ENCODE measurements at places on chromosomes 13 and 19.

DNA sequence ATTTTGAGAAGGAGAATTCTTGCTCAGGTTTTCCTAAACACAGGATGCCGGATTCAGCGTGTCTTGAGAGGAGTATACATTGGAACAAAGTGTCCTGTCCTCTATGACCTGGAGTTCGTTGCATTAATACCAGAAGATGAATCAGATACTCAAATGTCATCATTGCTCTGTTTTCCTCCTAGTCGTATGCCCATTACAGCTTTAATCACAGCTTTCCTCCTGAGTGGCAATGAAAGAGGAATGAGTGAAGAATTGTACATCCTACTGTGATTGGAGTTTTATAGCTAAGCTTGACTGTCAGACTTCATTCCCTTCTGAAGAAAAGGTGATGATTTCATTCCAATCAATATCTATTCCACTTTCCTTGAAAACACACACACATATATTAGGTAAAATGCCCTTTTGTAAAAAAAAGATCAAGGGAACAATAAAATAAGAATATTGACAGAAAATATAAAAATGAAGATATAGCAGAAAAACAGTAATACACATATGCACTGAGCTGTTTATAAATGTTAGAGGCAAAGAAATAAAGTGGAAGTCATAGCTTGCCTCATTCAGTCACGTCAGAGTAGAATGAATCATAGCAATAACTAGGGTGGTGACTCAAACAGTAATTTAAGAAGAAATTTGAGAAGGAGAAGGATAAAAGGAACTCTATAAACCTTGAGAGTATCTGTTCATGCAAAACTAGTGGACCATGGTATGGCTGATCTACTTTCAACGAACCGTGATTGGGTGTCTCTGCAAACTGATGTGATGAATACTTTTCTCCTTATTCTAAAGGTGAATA lies 501.5 kb downstream of the SUCLA2 start:
- peak; percentile 36 for DNase-seq

DNA sequence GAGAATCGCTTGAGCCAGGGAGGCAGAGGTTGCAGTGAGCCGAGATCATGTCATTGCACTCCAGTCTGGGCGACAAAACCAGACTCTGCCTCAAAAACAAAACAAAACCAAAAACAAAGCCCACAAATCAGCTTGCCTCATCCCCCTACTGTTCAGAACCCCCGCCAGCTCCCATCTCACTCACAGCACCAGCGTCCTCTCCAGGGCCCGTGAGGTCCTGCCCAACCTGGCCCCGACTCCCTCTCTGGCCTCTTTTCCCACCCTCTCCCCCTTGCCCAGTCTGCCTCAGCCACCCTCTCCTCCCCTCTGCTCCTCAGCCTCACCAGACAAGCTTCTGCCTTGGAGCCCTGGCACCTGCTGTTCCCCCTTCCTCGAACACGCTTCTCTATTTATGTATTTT lies 3.8 kb downstream of the SLC8A2 start:
- DNase-seq, result no peak

DNA sequence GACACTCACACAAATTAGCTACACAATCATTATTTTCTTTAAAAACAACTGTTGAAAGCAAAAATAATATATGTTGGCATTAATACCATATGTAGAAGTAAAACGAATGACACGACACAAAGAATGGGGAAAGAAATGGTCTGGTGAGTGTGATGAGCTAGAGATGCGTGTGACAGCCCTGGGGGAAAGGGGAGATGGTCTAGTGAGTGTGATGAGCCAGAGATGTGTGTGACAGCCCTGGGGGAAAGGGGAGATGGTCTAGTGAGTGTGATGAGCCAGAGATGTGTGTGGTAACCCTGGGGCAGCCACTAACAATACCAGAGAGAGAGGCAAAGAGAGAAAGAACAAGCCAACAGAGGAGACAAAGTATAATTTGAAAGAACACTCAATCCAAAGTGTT lies 22.3 kb upstream of the LAMP1 start:
- DNase-seq, result no peak

DNA sequence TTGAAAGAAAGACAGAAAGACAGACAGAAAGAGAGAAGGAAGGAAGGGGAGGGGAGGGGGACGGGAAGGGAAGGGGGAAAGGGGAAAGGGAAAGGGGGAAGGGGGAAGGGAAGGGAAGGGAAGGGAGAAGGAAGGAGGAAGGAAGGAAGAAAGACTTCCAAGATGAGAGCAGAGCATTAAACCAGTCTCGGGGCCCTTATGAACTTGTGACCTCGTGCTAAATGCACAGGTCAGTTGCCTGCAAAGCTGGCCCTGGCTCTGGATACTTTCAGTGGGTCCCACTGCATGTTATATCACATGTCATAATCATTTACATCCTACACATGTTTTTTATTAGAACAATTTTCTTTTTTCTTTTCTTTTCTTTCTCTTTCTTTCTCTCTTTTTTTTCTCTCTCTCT lies 24.2 kb upstream of the ABCC4 start:
- DNase-seq, result no peak

DNA sequence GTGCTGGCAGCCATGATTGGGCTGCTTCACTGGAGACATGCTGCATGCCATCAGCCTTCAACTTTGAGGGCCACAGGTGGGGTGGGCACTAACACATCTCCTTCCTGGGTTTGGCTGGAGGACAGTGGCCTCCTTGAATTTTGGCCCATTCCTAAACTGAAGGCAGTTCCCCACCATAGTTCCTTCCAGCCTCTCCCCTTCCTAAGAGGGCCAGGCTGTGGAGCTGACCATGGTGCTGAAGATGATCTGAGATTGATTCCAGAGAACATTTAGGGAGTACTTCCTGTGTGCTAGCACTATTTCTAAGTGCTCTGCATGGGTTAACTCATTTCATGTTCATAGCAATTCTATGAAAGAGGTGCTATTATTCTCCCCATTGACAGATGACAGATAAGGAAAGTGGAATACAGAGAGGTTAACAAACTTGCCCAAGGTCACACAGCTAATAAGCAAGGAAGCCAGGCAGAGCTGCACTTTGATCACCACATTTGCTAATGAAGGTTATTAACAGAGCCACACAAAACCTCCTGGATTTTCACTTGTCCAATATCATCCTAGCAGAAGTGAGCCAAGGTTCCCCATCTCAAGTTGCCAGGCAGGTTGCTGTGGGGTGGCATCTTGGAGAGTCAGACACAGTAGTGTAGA lies 175.3 kb downstream of the ZIC5 start:
- no peak for DNase-seq

DNA sequence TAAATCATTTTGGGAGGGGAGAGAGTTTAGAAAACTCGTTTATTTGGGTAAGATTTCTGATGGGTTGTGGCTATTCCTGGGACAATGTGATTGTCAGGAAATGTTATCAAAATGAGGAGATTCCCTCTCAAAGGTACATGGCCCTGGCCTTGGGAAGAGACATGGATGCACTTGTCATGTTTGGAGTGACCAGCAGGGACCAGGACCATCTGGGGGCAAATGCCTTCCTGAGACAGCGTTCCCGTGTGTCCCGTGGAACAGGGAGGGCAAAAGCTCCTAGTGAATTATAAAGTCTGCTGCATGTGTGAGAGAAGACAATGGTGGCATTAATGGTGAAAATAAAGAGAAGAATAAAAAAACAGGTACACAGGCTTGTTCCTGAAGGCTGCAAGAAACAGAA lies 317.3 kb downstream of the ZNF536 start:
- no peak for DNase-seq

Measured in epithelial cell of proximal tubule (primary cell).